ENCODE measurements at places on chromosomes 3 and 15.
A peak's percentile ranks its signal among the peaks of the same experiment; 100 is the strongest.

DNA sequence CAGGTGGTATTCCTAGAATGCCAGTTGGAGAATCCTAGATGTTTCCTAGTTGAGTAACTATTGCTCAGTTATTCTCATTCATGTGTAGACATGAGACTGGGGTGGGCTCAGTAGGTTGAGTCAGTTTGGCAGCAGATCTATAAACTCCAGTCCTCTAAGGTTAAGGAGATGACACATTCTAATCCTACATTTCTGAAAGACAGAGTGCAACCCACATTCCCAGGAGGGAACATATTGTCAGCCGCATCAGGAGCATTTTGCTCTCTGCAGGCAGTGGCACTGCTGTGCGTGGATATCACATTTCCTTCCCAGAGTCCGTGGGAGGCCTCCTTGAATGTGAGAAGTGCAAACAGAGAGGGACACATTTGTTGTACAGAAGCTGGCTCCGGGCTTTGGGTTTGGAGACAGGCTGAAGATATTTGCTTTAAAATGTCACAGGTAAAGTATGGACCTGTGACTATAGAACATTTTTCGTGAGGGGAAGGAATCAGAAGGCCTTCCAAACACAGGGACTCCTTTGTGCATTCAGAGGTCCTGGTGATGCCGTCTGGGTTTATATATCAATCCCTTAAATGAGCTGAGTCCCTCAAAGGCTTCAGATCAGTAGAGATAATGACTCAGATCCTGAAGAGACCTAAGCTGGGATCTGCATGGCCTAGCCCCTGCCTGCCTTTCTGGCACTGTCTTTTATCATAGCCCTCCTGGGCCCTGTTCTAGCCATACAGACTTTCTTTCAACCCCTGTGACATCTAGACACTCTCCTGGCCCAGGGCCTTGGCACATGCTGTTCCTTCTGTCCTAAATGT is 156.5 kb downstream of the CADPS start:
- DNase-seq: peak; percentile 96

GRCh38 chr3:164929642-164930041 is 148.7 kb downstream of the SI start:
- peak; percentile 17 for DNase-seq

GRCh38 chr3:160400030-160400701 is 716 bp downstream of the SMC4 start:
- DNase-seq: peak; percentile 51

GRCh38 chr3:186963636-186964035 is 33.3 kb downstream of the ST6GAL1 start:
- no peak for DNase-seq

DNA sequence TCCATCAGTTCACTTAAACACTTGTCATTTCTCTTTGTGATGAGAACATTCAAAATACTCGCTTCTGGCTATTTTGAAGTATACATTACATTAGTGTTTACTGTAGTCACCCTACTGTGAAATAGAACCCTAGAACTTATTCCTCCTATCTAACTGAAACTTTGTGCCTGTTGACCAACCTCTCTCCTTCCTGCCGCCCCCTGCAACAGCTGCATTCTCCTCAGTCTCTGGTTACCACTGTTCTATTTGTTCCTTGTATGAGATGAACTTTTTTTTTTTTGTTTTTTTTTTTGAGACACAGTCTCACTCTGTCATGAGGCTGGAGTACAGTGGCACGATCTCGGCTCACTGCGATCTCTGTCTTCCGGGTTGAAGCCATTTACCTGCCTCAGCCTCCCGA is 2.9 kb downstream of the RAD51 start:
- no peak for DNase-seq

DNA sequence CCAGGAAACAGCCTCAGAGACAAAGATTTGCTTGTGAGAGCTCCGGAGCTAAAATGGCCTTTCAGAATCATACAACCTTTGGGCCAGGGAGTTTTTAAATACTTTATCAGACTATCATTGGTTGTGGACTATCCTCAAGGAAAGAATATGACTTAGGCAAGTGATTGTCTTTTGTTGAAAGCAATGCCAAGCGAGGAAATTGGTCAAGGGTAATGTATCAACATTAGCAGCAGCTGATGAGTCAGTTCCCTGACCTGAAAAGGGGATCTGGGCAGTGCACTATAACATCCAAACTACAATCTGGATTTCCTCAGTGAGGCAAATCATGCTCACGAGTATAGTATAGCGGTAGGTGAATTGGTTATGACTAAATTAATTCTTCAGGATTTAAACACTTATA is 303.6 kb downstream of the LSAMP start:
- DNase-seq: no peak

GRCh38 chr15:85757073-85757938 is 37.4 kb downstream of the KLHL25 start:
- DNase-seq: no peak

DNA sequence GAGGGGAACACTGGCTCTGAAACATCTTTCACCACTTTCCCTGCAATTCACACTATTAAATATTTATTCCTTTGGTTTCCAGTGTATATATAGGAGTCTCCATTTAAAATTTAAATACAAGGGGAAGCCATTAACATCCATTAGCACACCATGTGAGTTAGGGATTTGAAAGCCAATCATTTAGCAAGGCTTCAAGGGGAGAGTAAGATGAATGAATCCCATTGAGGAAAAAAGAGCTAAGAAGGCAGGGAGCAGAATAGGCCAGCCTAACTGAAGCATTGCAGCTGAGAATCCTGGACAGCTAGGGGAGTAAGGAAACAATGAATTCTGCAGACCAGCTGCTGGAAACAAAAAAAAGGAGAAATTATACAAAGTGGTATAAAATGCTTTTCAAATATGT is 426.1 kb downstream of the IL5RA start:
- no peak for DNase-seq

- DNase-seq: no peak
These were observed 721.5 kb upstream of the GOLIM4 start for GRCh38 chr3:168817177-168817576.
